ELR (cell line): ENCODE measurements at places on chromosomes 16 and 17.

DNA sequence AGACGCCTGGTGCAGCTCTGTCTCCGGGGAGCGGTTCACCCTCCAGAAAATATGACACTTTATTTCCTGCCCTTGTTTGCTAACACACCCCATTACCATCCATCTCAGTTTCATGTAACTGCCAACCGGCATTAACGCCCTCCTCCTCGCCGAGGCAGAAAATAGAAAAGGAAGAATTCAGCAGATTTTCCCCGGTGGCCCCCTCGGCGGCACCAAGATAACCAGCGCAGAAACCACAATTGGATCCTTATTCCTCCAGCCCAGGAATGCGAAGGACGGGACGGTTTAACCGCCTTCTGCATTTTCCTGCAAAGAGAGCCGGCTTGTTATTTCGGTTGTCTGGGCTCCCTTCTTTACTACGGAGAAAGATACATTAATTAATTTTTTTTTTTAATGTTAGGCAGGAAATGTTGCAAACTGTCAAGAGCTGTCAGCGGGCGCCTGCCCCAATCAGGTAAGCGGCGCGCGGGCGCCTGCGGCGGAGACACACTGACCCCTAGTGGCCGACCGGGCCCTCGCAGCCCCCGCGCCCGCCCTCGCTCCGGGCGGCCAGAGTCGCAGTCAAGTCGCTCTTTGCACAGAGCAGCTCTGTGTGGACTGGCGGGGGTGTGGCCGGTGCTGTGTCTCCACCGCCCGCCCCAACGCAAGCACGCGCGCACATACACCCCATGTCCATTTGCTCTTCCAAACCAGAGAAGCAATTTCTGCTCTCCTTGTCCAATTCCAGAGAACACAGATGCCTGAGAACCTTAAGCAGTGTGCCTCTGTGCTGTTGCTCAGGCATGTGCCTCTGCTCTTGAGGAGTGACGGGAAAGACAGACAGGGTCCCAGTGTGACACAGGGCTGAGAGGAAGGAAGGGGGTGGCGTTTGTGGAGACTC lies 53.6 kb downstream of the C17orf67 start:
- DNase-seq: peak; percentile 83

- no peak for DNase-seq
Measured at GRCh38 chr16:66035096-66035495, 331.4 kb upstream of the CDH5 start.

DNA sequence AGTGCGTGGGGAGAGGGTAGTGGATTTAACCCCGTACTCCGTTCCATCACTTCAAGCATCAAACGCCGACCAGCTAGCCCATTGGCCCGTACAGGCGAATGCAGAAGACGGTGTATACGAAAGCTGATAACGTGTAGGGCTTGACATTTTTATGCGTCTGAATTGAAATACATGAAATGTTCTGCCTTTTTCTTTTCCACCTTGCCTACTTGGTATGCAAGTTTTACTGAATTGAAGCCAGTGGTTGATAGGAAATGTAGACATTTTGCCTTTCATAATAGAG lies 834 bp upstream of the STAT3 start:
- DNase-seq: no peak

GRCh38 chr17:64240741-64241347 lies 22.2 kb downstream of the TEX2 start:
- DNase-seq: peak; percentile 96

- DNase-seq: peak; percentile 20
Measured at GRCh38 chr17:2724784-2725164, 13.2 kb upstream of the CLUH start.

GRCh38 chr17:79039886-79040285 lies 15.9 kb downstream of the C1QTNF1 start:
- no peak for DNase-seq

- no peak for DNase-seq
Measured at GRCh38 chr16:27473101-27473900, 71.3 kb downstream of the IL21R start.

- DNase-seq: no peak
Measured at GRCh38 chr16:55571-56136, 2.0 kb downstream of the SNRNP25 start.

- no peak for DNase-seq
Measured at GRCh38 chr17:42691021-42691545, 8.8 kb downstream of the CNTNAP1 start.

DNA sequence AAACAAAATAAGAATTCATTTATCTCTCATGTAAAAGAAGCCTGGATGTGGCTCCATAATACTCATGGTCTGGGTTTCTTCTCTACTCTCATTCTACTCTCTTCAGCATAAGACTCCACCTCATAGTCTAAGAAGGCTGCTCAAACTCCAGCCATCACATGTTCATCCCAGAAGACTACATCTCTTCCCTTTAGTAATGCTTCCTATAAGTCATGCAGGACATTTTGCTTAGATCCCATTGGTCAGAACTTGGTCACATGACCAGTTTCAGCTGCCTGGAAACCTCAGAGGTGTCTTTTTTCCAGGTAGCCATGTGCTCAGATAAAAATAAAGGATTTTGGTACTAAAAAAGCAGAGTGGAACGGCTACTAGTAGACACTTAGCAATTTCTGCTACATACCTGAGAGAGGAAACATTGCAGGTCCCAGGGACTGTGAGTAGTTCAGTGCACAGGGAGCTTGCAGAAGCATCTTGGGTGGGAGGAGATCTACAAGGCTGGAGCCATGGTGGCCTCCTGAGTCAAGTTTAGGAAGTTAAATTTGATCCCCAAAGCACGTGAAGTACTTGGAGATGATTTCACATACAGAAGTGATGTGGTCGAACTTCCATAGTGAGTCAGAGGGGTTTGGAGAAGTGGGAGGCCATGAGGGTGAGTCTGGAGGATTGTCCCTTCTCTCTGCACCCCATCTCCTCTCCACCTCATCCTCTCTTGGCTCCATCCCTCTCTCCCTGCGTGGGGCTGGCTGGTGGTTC lies 110.2 kb downstream of the CCDC182 start:
- DNase-seq: peak; percentile 78

- no peak for DNase-seq
Measured at GRCh38 chr17:570388-570787, 144.3 kb downstream of the VPS53 start.

DNA sequence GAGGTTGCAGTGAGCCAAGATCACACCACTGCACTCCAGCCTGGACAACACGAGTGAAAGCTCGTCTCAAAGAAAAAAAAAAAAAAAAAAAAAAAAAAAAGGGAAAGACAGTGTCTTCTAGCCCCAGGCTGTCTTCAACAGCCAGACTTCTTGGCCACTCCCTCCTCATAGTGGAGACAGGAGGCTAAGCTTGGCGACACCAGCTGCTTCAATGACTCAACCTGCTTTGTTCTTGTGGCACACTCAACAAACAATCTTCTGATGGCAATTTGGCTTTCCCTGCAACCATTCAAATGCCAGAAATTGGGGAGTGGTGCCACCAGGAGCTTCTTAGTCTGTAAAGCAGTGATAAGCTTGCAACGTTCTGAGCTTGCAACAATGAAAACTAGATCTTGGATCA lies 290.4 kb upstream of the DYNLRB2 start:
- no peak for DNase-seq

- no peak for DNase-seq
Measured at GRCh38 chr16:49129935-49130334, 151.7 kb downstream of the CBLN1 start.

DNA sequence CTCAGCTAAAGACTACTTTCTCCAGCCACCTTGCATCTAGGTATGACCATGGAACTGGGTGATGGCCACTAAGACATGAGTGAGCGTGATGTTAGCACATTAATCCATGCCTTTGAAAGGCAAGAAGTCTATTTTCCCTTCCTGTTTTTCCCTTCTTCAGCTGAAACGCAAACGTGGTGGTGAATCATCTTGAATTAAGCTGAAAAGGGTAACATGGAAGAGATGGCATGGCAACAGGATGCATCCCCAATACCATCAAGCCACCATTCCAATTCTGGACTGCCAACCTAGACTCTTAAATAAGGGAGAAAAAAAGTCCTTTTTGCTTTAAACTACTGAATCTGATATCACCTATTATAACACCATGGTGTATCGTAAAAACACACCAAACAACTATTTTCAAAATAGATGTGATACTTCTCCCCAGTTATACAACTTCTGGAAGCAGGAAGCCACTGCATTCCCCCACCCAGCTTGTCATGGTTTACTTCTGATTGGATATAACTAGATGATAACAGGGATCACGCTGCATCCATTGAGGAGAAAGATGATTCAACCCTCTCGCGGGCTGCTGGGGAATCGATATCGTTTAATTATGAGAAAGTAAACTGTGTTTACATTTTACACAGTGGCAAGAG lies 368.6 kb downstream of the CDH13 start:
- DNase-seq: peak; percentile 17

GRCh38 chr17:43324205-43324893 lies 74.4 kb upstream of the ARL4D start:
- no peak for DNase-seq

GRCh38 chr16:53378138-53378537 lies 56.1 kb upstream of the RBL2 start:
- DNase-seq: no peak

- peak; percentile 68 for DNase-seq
Measured at GRCh38 chr17:17682293-17682736, 1.1 kb downstream of the RAI1 start.

DNA sequence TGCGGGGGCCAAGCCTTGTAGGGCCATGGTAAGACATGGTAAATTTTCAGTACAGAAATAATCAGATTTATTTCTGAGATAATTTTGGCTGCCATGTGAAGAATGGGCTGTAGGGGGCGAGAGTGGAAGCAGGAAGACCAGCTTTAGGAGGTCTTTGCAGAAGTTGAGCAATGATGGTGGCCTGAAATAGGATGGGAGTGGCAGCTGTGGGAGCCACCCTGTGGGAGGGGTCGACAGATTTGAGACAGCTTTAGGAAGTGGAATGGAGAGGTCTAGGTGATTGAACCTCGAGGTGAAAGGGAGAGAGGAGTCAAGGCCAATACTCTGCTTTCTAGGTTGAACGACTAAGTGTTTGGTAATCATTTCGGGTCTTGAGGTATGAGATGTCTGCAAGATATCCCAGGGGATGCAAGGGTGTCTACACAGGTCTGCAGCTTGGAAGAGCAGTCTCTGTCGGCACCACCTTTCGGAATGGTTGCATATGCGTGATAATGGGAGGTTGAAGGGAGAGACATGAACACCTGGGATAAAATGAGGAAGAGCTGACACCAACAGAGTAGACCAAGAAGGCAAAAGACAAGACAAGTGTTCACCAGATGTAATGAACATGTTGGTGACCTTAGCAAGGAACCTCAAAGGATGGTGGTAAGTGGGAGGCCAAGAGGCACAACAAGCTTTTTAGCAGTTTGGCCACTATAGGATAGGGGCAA lies 4.2 kb upstream of the ATXN7L3 start:
- DNase-seq: peak; percentile 76

- DNase-seq: no peak
Measured at GRCh38 chr16:68344252-68344651, 33.4 kb downstream of the PRMT7 start.

- DNase-seq: no peak
Measured at GRCh38 chr16:19683453-19684236, 34.4 kb downstream of the KNOP1 start.
